Naive thymus-derived CD4-positive, alpha-beta T cell (primary cell): ENCODE measurements at places on chromosomes 2 and 18.

DNA sequence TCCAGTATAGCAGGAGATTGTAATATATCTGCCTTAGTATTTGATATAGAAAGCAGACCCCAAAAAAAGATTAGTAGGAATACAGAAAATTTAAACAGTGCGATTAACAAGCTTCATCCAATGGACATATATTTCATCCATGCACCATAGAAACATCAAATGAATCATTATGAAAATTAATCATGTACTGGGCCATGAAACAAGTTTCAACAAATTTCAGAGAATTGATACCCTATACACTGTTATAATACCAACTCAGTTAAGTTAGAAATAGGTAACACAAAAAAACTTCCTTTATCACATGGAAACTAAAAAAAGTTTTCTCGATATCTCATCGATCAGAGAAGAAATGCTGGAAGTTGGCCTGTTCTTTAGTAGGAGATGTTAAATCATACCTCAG lies 192.1 kb upstream of the STON1 start:
- no peak for DNase-seq

DNA sequence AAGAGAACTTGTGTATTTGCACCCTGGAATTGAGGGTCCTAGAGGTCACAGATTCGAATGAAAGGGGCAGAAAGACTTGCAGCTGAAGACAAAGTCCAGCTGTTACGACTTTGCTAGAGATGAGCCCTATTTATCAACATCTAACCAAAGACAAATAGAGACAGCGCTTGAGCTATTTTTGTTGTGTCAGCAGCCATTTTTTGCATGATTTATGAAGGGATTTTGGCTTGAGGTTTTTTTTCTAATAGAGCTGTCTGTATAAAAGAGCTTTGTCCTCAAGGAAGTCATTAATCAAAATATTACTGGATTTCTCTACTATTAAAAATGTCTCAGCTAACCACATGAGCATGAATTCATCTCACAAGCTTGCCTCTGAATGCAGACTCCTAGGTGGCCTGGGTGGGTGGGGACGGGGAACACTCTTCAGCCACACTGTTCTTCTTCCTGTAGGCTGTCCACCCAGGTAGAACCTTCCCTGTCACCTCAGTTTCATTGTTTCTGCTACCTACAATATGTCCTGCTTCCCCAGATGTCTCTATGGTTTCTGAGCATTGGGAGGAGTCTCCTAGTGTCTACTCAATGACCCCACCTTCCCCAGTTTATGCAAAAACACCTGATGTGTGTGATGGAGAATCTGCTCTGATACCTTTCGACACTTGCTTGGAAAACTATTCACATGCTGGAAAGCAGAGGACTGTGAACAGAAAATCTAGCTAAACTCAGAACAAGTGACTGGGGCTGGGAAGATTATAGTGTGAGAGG lies 7.2 kb upstream of the CD226 start:
- DNase-seq: no peak

GRCh38 chr18:58247363-58247834 lies 203.4 kb downstream of the NEDD4L start:
- DNase-seq: no peak

GRCh38 chr18:64936671-64937070 lies 787.8 kb upstream of the LINC00305 start:
- no peak for DNase-seq

DNA sequence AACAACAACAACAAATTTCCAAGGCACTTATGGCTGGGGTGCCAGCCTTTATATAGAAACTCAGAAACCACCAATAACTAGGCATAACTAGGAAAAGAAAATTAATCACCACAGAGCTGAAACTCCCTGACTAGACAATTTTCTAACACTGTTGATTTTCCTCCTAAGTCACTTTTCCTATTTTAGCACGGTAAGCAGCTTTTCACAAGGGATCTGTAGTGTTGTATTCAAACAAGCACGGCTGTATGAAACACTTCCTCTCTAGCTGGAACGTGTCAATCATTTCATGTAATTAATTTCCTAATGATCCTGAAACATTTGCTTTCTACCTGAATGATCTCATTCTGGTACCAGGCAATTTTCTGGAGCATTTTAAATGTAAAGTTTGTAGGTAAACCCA lies 645.0 kb downstream of the IRS1 start:
- no peak for DNase-seq

- DNase-seq: no peak
Measured at GRCh38 chr2:133568172-133568571, at the start of gene NCKAP5. Gene NCKAP5 (minus strand): TSS chr2:133568463. CDS start chr2:133517526, 50,937 bp downstream.

DNA sequence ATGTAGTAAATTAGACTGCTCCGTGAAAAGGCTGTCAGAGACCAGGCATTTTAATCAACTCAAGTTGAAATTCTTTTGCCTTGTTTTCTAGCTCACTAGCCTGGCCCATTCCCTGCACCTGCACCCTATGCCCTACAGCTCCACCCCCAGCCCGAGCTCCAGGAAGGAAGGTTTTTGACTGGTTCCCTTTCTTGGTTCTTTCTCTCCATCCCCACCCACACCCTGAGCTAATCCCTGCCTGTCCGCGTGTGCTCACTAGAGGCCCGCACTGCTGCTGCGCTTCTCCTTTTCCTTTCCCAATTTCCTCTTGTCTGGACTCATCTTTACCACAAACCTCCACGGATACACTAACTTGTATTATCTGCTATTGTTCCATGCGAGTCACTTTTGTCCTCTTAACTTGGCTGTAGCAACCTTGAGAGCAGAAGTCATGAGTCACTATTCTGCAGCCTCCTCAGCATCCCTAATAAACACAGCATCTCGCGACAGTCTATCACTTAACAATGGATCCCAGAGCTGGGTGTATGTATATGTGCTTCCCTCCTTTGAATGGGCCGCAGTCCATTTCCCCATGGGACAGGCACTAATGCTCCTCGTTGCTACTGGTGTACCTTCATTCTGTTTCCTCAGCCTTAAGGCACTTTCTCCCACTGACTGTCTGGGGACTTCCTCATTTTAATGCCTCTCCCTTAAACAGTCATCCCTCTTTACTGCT lies 36.5 kb downstream of the COLEC12 start:
- DNase-seq: no peak

- no peak for DNase-seq
Measured at GRCh38 chr2:66854298-66854697, 419.4 kb downstream of the MEIS1 start.

DNA sequence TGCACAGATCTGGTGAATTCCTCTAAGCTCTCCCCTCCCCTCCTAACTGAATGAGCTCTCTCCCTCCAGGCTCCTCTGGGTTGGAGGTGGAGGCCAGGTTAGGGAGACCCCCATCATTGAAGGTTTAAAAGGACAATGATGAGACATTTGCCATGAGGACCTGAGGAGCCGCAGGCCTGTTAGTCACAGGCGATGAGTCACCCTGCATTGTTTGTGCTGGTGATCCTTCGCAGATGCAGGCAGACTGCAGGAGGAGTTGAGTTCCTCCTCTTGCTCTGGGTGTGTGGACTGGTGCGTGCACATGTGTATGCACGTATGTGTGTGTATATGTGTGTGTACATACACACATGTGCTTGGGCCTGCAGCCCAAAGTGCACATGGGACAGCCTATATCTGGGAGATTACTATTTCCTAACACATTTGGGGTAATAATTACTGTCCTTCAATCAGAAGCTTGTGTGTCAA lies 42.0 kb downstream of the MCFD2 start:
- no peak for DNase-seq

DNA sequence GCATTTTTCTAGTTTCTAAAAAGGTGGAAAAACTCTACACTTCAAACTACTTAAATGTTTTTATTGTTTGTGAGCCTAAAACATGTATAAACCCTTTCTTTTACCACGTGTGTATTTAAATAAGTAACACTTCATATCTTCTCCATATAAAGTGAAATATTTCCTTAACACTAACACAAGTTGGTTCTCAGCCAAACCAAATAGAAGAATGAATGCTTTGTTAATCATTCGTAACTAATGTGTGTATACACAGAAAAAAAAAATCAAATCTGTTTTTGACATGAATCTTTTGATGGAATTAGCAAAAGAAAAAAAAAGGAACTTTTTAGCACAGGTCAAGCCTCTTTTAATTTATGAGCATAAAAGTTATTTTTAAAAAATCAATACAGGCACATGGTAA lies 89.3 kb downstream of the EHBP1 start:
- no peak for DNase-seq

- DNase-seq: no peak
Measured at GRCh38 chr2:19235308-19235707, 123.1 kb downstream of the OSR1 start.

DNA sequence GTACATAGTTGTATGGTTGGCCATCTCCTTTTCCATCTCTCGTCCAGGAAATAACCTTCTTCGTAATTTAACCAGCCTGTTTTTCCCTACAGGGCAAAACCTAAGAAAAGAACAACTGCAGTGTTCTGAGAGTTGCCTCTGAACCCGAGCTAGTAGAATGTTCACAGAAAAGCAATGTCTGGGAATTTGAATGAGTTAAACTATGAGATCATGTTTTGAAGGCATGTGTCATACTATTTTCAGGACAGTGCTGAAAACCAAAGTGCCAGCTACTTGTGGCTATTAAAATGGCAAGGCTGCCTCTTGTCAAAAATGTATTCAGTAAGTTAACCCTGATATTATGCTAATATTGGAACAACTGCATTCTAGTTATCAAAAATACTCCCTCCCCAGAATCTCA lies 482.9 kb upstream of the SPRED2 start:
- DNase-seq: no peak

DNA sequence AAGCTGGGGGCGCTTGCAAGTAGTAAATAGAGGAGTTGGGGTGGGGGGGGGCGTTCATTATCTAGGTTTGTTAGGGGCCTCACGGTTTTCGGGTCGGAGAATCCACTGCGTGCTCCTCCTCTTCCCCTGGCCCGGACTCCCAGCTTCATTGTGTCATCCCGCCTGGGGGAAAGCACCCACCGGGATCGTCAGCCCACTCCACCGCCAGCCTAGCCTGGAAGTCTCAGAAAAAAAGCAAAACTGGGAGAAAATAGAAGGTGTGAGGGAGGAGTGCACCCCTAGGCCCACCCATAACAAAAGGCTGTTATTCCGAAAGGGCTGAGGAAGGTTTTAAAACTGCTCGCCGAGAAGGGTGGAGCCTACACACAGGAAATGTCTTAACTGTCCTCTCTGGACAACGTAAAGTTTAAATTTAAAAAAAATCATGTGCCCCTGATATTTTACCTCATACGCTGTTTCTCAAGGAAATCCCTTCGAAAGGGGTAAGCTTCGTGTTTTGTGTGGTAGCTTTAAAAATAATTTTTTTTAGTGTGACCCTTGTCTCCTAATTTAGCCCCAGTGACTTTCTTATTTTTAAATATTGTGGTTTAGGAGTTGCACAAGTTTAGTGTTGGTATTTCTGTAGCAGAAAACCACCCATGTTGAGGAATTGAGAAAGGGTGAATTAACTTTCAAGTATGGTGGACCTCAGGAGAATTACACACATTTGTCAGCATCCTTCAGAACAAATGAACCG lies 104.2 kb downstream of the SPTBN1 start:
- DNase-seq: peak; percentile 42

- DNase-seq: no peak
Measured at GRCh38 chr2:145012806-145013205, 492.9 kb upstream of the ZEB2 start.

DNA sequence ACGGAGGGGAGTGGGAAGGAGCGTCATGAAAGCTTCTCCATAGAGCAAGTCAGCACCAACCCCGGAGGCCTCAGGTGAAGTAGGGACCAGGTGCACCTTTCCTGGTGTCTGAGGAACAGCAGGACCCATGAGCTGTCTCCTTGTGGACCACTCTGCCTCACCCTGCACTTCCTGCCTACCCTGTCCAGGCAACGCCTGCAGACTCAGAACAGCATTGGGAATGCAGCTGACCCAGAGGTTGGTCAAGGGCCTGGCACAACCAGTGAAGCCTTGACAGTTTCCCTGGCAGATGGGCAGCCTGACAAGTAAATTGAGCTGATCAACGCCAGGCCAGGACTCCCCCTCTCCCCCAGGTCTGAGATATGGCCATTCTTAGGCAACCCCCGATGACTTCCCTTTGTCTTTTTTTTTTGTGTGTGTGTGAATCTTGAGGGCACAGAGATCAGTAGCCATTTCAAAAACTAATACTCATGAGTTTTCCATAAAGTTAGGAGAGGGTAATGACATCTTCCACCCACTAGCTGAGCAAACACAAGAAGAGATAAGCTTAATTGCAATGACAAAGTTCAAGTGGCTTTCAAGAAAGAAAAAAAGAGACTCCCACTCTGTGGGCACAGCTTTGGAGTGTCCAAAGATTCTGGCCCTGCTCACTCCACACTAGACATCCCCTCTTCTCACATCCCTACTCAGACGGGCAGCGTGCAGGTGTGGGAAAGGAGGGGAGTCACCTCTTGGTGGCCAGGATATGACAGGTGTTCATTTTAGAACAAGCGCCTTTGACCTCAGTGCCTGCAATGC lies 3.5 kb upstream of the FABP1 start:
- no peak for DNase-seq

- DNase-seq: no peak
Measured at GRCh38 chr2:2325516-2325915, 5.6 kb downstream of the MYT1L start.

DNA sequence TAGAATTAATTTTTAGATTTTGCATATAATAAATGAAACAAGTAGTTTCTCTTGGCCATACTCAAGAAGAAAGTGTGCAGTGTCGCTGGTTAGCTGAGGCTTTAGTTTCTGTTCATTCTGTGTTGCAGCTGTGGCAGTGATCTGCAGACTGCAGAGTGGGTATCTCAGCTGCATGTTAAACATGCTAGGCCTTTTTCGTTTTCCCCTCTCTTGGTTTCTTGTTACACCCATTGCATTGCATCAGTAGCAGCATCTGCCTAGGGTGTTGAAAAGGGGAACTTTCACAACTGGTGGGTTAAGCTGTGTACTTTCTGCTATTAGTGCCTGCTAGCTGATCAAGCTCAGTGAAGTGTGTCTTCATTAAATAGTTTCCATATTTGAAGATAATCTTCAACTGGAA lies 51.3 kb downstream of the ACSL3 start:
- no peak for DNase-seq

DNA sequence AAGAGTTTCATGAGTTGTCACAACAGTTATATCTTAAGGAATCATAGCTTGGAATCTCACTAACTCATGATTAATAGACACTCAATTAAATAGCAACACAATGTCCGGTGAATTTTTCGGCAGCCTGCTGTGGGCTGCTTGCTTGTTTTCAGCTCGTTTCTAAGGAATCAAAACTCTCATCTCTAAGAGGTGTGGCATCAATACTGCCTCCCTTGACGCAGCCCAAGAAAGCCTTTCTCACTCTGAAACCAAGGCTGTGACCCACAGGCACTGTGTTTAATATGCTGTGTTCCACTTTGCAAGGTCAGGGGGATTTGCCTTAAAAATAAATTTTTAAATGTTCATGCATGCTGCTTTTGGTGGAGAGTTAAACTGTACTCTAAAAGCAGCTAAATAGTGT lies 5.4 kb downstream of the DCC start:
- DNase-seq: no peak

DNA sequence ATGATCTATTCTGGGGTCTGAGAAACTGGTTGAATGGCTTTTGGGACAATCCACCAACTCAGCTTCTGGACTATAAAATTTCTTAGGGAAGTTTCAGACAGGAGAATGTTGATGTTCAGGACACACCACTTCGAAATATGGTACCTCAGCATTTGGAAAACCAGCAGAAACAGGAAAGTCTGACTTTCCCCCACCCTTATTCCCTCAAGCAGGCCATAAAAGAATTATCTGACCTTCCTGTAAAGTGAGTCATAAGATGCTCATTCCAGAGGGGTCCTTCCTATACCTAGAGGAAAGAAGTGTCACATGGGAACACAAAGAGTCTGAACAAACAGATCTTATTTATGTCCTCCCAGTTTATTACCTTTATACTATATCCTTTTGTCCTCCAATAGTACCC lies 415.0 kb downstream of the CPS1 start:
- no peak for DNase-seq
